SK-N-DZ (cell line): ENCODE measurements at places on chromosomes 6 and 20.

- no peak for DNase-seq
Observed at GRCh38 chr6:6588064-6588923, at the start of gene LY86. TSS of gene LY86 (plus strand) at chr6:6588720. CDS start at chr6:6588735, 15 bp downstream.

GRCh38 chr6:168996356-168996625 lies 257.4 kb downstream of the THBS2 start:
- no peak for DNase-seq

DNA sequence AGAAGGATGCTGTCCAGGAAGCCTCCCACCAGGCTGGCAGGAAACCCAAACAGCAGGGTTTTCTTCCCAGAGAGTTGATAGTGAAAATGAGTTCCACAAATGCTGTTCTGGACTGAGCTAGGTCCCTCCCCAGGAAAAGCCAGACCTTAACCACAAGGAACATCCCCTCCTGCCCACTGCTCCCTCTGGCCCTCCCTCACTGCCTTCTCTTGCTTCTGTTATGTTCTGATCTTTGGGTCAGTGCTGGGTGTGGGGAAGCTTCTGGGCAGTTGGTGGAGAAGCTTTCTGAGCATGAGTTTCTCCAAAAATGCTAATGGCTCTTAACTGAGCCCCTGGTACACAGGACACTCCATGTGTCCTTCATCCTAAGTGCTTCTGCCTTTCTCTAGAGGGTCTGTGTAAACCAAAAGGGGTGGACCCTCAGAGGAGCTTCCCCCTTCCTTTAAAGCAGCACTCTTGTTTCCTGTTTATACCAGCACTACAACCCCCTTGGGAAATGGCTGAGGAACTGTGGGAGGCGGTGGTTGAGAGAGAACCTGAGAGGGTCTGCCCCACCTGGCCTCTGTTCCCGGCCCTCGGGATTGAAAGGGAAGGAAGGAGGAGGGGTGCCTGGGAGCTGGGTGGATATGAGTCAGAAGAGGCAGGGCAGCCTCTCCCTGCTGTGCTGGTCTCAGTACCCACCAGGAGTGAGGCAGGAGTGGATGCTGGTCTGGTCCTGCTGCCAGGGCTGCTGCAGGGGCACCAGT lies 42.0 kb downstream of the CDS2 start:
- DNase-seq, result no peak

- DNase-seq, result no peak
Observed at GRCh38 chr6:108689272-108690161, 128.8 kb downstream of the FOXO3 start.

- no peak for DNase-seq
Observed at GRCh38 chr6:144689503-144690040, 404.4 kb downstream of the UTRN start.

GRCh38 chr20:40899344-40899743 lies 129.3 kb upstream of the TOP1 start:
- DNase-seq, result no peak

DNA sequence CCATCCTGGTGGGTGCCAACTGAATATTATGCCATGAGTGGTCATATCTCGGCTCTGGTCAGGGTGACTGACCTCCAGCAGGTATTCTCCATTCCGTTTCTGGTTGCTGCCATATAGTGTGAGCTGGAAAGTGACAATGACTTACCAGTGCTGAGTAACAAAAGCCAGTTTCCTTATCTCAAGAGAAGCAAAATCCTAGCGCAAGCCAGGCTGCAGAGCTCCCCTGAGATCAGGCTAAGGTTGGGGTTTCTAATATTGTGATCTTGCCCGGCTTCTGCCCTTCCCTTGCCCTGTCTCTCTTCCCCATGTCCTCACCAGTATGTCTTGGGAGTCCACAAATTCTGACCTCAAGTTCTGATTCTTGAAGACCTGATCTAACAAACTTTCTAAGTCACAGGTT lies 271.3 kb upstream of the SPTLC3 start:
- no peak for DNase-seq

GRCh38 chr6:164750128-164750527 lies 559.3 kb downstream of the C6orf118 start:
- DNase-seq, result no peak

GRCh38 chr20:21175433-21175832 lies 49.6 kb downstream of the KIZ start:
- DNase-seq, result no peak

GRCh38 chr6:161503570-161503969 lies 229.7 kb upstream of the AGPAT4 start:
- no peak for DNase-seq

GRCh38 chr20:2227861-2228260 lies 67.9 kb upstream of the TGM3 start:
- no peak for DNase-seq

- DNase-seq, result no peak
Observed at GRCh38 chr6:109514946-109515345, 31.9 kb upstream of the ZBTB24 start.

GRCh38 chr6:45026003-45026516 lies 302.1 kb upstream of the RUNX2 start:
- no peak for DNase-seq

- DNase-seq, result no peak
Observed at GRCh38 chr20:62918147-62918546, 8.2 kb downstream of the DIDO1 start.

- DNase-seq, result no peak
Observed at GRCh38 chr6:107719160-107719559, 105.0 kb downstream of the SCML4 start.

DNA sequence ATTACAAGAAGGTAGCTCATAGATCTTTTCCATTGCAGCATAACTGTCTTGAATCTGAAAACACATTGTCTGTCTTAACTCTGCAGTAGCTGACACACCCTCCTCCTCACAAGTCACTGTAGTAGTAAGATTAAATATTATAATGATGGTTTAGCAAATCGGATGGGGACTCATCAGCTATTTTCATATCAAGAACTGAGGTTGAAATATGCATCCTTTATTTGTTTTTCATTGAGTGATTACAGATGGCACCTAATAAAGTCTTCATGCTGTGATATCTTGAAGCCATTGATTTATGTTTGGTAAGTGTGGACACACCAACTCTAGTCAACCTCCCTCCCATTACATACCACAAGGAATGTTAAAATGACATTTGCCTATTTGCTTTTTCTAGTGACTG lies 267.4 kb upstream of the TAB2 start:
- no peak for DNase-seq

GRCh38 chr6:146785001-146785585 lies 186.3 kb downstream of the ADGB start:
- DNase-seq, result peak; percentile 62

GRCh38 chr6:111711476-111711875 lies 105.8 kb upstream of the TRAF3IP2 start:
- peak; percentile 49 for DNase-seq

DNA sequence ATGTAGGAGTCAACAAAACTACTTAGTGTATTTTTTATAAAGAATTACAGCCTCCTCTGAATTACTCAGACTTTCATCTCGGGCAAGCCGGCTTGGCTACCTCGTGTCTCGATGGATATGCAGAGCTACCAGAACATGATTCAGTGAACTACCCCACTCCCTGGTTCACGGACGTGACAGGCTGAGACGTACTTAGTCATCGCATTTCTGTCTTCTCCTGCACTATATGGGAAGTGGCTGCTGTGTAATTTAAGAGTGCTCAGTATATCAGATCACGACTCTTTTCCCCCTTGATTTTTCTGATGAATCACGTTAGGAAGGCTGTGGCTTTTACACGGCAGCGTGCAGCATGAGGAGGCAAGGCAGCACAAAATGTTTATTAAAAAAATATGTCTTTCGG lies 302.7 kb upstream of the ZFP64 start:
- peak; percentile 34 for DNase-seq

GRCh38 chr20:51195419-51195901 lies 172.6 kb upstream of the KCNG1 start:
- DNase-seq, result no peak

- DNase-seq, result peak; percentile 29
Observed at GRCh38 chr6:108029226-108029921, 45.2 kb downstream of the OSTM1 start.

DNA sequence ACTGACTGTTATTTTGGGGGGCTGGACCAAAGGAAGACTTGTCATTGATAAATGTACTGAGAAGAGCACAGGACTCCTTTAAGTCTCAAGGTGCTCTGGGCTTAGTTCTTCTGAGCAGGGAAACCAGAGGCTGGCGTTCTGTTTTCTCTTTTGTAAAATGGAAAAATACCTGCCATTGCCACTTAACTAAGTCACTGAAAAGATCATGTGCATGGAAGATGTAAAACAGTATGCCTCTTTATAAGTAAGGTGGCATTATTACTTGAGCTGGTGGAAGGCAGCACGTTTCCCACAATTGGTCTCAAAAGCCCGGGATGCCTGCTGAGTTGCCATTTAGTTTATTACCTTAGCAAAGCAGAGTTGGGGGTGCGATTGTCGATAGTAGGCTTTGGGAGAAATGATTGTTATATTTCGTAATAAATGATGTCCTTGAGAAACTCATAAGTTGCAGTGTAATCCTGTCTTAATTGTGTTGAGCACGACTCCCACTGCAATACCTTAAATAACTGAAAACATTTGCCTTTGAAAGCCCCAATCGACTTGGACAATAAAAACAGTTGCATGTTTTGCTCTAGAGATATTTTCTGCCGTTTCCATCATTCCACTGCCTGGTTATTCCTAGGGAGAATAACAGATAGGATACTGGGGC lies 3.6 kb downstream of the JARID2 start:
- DNase-seq, result no peak

GRCh38 chr20:62677678-62678077 lies 31.0 kb upstream of the NTSR1 start:
- no peak for DNase-seq
